ENCODE measurements at places on chromosomes 11 and 22.

DNA sequence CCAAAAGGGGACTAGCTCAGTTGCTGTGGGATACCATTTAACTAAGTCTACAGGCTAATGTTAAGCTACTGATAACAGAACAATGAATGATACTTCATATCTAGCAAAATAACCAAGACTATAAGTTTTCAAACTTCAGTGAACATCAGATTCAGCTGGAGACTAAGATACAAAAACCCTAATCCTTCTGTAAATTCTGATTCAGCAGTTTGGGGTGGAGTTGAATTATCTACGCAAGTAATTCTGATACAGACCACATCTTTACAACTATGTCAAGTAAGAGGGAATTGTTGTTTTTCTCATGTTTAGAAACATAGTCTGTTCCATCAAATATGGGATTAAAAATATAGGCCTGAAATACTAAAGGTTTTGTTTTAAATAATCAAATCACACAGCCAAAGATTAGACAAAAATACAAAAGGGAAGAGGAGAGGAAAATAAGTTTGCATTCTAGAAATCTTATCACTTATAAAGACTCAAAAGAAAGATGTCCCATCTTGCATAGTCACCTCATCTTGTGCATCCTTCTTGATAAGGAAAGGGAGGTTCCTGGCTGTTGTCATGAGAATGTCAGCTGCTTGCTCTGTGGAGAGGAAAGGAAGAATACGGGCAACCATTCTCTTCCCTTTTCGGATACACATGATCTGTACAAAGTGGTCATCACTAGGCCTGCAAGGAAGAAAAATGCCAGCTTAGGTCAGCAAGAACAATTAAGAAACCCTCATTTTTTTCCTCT lies 21.4 kb downstream of the PATL1 start:
- no peak for DNase-seq

- DNase-seq, result no peak
These were observed 131.1 kb downstream of the LDLRAD3 start for GRCh38 chr11:36074941-36075431.

DNA sequence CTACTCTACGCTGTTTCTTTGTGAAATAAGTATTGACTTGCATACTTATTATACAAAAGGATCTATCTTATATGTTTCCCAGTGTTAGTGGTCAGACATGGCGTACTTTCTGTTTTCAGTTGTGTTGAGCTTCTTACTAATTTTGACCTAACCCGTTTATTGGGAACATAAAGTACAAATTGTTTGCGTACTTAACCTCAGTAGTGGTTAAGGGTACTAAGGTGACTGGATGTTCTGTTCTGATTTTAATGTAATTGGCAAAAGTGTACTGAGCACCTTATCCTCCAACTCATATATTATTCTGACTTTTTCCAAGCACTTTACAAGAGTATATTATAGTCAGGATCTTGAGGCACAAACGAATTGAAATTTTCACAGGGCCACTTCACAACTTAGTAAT lies 17.2 kb downstream of the TBCEL start:
- no peak for DNase-seq

DNA sequence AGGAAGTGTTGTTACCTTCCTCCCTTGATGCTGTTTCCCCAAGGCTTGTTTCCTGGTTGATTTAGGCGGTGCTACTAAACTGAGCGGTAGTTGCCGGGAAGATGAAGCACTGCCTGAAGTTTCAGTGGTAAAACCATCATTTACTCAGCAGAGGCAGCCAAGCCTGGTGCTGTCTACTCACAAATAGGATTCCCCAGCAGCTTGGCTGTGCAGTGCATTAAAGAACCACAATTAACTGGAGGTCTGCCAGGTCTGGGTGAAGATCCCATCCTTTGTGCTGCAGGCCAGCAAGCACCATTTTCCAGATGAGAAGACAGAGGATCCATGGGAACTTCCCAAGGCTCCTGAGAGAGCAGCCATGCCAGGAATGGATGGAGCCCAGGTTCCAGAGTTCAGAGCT lies 231.9 kb upstream of the E2F8 start:
- no peak for DNase-seq

- no peak for DNase-seq
These were observed 14.3 kb downstream of the HPS5 start for GRCh38 chr11:18307461-18308139.
